NCI-H1417 treated with DMSO at 0.1 percent for 48 hours (cell line): ENCODE measurements at places on chromosomes 5 and 9.

DNA sequence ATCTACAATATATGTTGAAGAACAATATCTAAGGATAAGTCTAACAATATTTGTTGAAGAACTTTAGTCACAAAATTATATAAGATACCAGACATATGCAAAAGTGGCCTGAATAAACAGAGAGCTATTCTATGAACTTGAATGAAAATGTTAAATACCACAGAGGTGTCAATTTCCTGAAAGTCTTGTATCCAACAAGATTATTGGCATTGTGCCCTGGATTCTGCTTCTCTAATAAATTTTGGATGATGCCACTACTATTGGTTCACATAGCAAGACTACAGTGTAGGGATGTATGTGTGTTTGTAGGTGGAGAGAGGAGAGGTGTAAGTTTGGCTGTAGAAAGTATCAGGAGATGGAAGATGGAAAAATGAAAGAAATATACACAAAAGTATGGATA lies 731.8 kb upstream of the RGMB start:
- DNase-seq: no peak

DNA sequence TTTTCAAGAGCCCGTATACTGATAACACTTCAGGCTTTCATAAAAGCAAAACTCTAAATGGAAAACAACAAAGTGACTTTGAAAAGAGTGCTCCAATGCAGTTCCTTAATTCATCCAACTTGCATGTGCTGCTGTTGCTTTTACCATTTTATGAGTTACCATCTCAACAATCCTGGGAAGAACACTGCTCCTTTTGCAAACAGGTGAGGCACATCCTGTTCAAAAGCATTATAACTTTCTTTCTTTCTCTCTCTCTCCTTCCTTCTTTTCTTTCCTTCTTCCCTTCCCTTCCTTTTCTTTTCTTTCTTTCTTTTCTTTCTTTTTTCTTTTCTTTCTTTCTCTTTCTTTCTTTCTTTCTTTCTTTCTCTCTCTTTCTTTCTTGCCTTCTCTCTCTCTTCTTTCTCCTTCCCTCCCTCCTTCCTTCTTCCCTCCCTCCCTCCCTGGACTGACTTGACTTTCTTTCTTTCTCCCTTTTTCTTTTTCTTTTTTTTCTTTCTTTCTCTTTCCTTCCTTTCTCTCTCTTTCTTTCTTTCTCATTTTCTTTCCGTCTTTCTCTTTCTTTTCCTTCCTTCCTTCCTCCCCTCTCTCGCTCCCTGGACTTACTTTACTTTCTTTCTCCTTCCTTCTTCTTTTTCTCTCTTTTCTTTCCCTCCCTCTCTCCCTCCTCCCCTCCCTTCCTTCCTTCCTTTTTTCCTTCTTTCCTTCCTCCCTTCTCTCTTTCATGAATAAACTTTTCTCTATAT lies 11.2 kb upstream of the PARP8 start:
- no peak for DNase-seq

- DNase-seq: no peak
Observed at GRCh38 chr9:109901201-109901600, 121.2 kb downstream of the PALM2AKAP2 start.

GRCh38 chr5:127216898-127217675 lies 73.5 kb upstream of the MEGF10 start:
- no peak for DNase-seq

GRCh38 chr5:132887283-132887682 lies 13.8 kb downstream of the LEAP2 start:
- no peak for DNase-seq

DNA sequence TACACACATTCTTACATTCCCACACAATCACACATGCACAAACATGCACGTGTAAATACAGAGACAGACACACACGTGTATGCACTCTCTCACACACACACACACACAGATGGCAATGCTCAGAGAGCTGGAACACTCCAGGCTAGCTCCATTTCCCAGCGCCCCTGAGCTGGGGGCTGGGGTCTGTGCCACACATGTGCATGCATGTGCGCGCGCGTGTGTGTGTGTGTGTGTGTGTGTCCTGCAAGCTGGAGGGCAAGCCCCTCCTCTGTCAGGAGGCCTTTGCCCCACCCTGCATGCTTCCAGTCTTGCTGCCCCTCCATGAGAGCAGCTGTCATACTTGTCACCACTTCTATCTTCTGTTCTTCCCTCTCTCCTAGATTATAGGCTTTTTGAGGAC lies 16.6 kb upstream of the S1PR3 start:
- no peak for DNase-seq

DNA sequence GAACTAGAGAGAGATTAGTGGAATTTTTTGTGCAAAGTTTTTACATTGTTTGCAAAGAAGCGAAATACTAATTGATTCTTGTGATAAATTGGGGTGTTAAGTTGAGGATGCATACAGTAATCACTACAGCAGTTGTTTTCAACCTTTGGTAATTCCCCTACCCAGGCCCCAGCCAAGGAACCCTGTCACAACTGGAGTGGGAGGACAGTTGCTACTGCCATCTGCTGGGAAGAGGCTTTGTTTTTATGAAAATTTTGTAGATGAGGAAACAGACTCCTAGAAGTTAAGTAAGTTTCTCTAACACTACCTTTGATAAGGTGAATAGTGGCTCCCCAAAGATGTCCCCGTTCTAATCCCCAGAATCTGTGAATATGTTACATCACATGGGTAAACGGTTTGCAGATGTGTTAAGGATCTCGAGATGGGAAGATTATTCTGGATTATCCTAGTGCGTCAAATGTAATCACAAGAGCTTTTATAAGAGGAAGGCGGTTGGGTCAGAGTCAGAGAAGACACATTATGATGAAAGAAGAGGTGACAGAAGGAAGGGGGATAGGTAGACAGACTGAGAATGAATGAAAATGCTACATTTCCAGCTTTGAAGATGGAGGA lies 34.0 kb upstream of the PPP1R2B start:
- DNase-seq: no peak

DNA sequence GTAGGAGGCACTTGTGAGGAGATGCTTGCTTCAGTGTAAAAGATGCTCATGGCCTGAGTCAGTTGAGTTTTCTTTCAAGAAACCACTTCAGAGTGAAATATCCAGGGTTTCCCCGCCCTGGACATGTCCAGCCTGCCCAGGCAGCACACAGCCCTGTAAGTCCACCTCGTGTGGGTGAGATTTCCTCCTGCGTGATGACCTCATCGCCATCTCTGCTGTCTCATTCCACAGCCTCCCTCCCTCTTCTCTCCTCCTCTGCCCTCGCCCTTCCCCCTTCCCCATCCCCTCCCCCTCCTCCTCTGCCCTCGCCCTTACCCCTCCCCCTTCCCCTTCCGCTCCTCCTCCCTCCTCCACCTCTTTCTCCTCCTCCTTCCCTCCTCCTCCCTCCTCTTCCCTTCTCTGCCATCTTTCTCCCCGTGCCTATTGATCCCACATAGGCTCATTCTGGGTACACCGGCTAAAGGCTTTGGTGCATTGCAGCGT lies 34.0 kb upstream of the NCS1 start:
- DNase-seq: no peak

- no peak for DNase-seq
Observed at GRCh38 chr5:125607018-125607417, 816.2 kb upstream of the GRAMD2B start.

DNA sequence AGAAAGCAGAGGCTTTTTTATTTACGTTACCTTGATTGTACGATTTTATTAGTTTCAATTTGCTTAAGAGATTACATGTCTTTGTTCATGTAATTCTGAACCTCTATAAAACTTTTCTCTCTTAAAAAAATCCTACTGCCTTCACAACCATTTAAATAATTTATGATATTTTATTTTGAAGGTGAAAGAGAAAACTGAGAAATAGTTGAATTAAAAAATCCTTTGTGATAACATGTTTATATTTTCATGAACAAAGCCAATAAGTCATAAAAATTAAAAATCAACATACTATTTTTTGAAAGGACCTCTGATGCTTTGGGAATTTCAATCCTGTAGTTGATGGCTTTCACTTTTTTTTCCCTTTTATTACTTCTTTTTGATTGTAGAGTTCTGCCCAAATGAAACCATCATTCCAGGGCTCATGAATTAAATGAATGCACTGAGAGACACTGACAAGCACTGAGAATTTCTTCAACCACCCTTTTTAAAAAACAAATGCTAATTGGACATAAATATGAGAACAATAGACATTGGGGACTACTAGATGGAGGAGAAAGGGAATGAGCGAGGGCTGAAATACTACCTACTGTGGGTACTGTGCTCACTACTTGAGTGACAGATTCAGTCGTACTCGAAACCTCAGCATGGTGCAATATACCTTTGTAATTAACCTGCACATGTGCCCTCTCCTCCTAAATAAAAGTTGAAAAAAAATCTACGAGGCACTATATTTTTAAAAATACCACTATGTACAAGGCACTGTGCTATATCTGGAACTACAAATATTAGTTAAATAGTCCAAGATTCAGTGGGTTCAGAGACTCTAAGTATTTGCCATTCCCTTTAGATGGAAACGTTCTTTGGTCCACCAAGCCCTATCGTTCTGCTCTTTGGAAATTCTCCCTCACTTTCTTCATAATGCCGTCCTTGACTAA lies 5.9 kb downstream of the CDKN2A start:
- DNase-seq: no peak

- no peak for DNase-seq
Observed at GRCh38 chr9:20119566-20119965, 330.7 kb upstream of the SLC24A2 start.

DNA sequence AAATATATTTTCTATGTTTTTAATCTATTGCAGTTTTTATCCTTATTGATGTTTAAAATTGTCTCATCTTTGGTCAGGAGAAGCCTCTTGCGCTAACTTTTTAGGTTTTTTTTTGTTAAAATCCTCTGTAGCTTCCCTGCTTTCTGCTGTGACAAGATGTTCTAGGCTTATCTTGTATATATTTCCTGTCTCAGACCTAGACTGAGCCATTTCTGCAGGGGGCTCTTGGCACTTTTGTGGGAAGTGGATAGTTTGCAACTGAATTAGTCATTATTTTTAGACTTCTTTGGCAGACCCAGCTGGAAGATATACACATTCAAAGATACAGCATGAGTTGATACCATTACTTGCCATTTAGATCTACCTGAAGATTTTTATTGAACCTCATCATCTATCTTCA lies 28.8 kb downstream of the TCERG1 start:
- no peak for DNase-seq

DNA sequence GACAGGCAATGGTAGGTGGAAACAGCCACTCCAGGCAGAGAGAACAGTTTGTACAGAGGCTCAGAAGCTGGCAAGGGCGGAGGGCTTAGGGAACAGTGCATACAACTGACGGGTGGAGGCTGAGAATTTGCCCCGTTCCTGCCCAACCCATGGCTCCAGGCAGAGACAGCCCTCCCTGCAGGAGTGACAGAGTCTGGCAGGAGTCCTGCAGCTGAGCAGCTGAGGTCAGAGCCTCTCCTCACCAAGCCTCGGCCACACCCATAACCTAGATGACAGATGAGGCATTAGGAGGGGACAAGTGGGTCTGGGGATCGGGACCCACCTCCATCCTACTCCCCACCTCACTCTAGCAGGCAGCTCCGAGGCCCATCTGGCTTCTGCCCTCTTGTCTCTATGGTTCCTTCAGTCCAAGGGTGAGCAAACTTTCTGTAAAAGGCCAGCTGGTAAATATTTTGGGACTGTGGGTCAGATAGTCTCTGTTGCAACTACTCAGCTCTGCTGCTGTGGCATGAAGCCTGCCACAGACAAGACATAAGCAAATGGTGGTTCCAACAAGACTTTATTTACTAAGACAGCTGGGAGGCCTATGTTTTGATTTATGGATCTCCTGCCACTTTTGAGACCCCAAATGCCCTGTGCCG lies 83.7 kb downstream of the SH3TC2 start:
- DNase-seq: no peak

GRCh38 chr9:26656003-26656870 lies 236.4 kb downstream of the CAAP1 start:
- DNase-seq: no peak

GRCh38 chr5:145636371-145636770 lies 198.8 kb downstream of the PRELID2 start:
- DNase-seq: no peak

- no peak for DNase-seq
Observed at GRCh38 chr5:52805615-52806014, 17.9 kb downstream of the ITGA1 start.

DNA sequence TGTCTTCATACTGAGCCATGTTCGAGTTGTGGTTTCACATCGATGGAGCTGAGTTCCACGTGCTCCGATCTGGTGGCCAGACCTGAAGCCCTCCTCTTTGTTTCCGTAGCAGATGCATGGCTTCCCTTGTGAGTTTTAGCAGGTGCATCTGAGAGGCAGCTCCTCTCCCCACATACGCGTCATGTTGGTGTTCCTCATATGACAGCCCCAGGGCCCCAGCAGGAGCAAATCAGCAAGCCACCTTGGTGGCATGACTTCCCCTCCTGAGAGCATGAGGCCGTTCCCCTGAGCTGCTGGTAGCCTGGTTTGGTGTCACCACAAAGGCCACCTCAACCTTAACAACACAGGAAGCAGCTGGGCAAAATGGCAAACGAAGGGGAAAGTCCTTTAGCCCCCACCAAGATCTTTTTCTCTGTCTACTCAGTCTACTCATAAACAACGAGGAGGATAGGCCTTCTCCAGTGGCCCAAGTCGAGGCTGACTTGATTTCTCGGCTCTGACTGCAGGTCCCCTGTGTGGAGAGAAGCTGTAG lies 5.9 kb downstream of the CYFIP2 start:
- DNase-seq: no peak

DNA sequence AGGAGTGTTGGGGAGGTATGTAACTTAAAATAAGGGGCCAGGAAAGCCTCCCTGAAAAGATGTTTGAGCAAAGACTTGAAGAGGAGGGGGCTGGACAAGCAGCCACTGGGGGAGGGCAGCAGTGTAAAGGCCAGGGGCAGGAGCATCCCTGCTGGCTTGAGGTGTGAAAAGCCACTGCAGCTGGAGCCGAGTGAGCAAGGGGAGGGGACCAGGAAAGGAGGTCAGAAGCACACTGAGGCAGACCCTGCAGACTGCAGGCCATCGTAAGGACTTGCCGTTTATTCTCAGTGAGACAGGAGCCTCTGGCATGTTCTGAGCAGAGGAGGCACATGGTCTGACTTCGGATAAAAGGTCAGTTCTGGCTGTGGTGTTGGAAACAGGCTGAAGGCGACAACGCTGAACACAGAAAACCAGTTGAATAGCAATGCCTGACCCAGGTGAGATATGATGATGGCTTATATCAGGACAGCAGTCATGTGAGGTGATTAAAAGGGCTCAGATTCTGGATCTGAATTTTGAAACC lies 10.2 kb upstream of the ERGIC1 start:
- DNase-seq: no peak

GRCh38 chr5:83418356-83419321 lies 52.9 kb upstream of the VCAN start:
- DNase-seq: no peak
